ENCODE measurements at places on chromosomes 4 and X.

DNA sequence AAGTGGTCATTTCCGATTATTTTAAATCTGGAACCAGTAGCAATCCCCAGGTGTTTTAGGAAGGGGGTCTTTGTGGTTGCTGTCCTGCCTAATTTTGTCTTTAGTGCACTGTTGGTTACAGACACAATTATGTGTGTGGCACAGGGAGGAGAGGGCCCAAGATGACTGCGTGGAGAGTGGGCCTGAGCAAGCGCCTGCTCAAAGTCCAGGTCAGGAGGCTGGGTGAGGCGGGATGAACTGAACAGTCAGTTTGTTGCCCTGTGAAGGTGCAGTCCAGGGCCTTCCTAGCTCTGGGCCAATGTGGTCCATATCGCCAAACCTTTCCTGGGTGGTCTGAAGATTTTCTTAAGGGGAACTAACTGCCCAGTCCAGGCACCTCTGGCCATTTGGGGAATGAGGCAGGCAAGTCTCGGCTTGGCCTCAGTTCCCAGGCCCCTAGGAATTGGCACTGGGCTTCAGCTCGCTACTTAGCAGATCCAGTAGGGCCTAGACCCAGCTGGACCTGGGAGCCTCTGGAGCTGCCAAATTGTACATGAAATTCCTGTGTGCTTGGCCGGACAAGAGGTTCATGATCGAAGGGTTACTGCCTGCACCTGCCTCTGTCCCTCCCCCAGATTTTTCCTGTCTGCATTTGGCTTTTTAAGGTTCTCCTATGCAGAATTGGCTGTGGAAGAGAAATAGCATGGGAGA, 47.6 kb downstream of the ANAPC4 start:
- no peak for DNase-seq

DNA sequence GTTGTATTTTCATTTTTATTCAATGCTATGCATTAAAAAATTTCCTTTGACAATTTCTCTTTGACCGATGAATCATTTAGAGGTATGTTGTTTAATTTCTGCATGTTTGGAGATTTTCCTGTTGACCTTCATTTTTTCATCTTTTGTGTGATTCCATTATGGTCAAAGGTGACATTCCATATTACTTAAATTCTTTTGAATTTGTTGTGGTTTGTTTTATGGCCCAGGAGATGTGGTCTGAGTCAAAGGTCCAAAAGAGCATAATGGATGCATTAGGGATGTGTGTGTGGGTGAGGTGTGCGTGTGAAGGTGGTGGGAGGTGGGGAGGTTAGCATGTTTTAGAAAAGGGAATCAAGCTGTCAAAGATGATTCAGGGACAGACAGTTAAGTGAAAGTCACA, 76.0 kb upstream of the GIMD1 start:
- no peak for DNase-seq

DNA sequence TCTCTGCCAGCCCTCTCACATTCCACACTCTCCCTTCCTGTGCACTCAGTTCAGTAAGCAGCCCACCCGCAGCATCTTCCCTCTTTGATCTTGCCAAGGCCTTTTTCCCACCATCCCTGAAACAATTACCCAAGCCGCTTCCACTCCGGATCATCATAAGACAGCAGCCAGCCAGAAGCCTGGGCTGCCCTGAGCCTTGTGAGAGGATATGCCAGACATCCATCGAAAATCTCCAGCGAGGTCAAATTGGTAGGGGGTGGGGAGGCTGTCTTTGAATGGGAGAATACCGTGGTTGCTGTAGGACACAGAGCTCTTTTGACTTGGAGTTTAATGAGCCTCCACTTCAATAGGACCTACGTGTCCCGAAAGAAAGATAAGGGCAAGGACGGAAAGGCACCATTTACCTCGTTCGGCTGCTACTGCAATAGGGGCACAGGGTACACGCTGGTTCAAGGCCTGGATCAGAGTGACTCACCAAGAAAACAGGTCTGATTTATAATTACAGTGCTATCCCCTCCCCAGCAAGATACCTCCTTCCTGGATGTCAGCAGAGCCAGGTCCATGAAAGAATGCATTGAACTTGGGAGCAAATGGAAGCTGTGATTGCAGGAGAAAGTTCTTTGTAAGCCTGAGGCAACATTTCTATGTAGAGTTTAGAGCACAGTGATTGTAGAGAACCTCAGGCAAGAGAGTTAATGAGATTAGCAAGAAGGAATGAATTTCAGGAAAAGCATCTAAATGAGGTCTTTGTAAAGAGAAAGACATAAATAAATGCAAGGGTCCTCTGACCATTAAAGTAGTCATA, 39.5 kb downstream of the AMOT start:
- no peak for DNase-seq

DNA sequence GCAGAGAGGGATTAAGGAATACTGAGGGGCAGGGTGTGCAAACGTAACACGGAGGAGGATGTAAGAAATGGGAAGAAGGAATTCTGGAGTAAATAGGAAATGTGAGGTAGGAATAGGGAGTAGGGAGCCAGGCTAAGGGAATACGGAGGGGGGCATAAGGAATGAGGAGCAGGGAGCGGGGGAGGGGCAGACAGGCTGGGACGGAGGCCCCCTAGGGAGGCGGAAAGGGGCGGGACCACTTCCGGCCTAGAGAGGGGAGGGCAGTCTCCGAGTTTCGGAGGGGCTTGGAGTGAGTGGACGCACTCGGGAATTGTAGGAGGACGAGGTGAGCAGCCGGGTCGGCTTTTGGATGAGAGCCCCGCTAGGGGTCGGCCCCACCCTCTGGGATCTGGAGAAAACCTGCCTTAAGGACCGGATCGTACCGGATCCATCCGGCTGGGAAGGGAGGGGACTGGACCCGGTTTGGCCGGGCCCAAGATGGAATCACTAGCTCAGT, 612 bp downstream of the MAGED2 start:
- DNase-seq, result no peak

DNA sequence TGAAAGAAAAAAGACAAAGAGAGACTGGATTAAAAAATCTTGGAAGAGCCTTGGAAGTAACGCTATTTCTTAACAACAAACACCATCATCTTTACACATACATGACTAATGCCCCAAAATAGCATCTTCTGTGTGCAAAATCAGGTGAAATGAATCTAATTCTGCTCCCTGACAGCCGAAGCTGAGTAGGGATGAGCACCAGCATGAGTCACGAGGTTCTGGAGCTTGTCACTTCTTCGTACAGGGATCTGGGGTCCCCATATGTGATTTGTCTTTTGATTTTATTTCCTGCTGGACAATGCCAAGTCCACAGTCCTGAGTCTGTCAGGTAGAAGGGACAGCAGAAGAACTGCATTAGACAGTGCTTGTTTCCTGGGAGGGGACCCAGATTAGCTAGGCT, 55.9 kb downstream of the OSTC start:
- no peak for DNase-seq

- DNase-seq, result no peak
These were observed 25.7 kb downstream of the SGMS2 start for GRCh38 chr4:107850438-107850837.

GRCh38 chr4:47367761-47368160, 95.7 kb downstream of the COMMD8 start:
- DNase-seq, result no peak

GRCh38 chrX:36543499-36543898, 464.7 kb upstream of the FAM47C start:
- DNase-seq, result no peak

- DNase-seq, result no peak
These were observed 1225.9 kb downstream of the PCDH18 start for GRCh38 chr4:136306361-136306760.

- no peak for DNase-seq
These were observed 28.2 kb upstream of the SPARCL1 start for GRCh38 chr4:87557348-87557747.

GRCh38 chr4:66475596-66475995, 805.3 kb upstream of the EPHA5 start:
- DNase-seq, result no peak

DNA sequence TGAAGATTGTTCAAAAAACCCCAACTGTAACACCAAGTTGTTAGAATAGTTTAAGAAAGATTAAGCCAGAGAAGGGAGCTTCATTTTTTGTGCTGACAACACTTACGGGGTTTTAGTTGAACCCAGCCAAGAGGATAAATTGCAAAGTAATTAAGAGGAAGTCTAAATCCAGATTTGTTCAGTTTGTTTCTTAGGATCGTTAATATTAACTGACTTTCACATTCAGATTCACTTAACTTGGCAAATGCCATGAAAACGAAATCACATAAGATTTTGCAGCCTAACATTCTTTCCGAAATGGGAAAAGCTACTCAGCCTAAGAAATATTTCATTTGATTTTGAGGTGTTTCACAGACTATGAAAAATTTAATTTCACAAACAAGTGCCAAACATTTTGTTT, 511.3 kb downstream of the TRIML1 start:
- DNase-seq, result no peak

- DNase-seq, result no peak
These were observed 12.5 kb downstream of the KLHL15 start for GRCh38 chrX:24014388-24015018.

- DNase-seq, result no peak
These were observed 361 bp downstream of the QDPR start for GRCh38 chr4:17511509-17511949.

DNA sequence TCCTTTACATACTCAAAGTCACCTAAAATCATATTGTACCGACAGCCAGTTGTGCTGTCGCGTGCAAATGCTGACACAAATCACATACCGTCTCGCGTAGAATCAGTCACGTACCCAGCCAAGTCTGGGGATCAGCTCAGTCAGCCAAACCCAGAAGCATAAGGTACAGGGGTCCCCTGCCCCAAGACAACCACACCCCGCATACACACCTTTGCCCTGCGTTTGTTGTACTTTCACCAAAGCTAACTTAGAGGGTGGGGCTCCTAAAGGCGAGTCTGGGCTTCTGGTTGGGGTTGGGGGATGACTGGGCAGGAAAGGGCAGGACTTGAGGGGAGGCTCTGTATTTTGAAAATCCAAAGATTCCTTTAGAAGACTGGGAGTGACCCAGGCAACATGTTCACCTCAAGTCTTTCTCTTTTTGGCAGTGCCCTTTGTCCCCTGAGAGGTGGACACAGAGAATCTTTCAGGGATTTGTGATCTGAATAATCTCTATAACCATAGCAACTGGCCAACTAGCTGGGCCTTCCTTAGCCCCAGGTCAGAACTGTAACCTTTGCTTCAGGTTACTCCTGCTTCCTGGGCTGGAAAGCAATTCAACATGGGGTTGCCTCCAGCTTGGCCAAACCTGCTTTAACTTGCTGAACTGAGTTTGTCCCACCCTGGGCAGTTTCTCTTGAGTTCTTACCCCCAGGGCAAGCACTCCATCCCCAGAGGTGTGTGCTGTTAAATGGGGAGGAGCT, 992 bp downstream of the GDPD2 start:
- DNase-seq, result no peak

DNA sequence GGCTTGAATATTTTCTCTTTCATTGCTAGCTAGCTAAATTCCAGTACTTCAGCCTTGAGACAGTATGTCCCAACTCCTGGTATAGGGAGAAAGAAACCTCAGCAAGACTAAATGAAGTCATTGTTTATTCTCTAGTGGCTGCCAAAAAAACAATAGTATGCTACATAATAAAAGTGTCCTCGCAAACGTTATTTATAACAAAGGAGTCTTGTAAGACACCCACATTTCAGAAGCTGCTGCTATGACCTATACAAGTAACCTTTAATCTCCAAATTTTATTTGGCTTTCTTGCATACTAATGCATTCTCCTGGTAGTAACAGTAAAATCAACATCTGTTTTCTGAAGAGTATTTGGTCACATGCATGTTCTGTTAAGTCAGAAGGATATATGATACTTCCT, 28.8 kb downstream of the NEK1 start:
- DNase-seq, result no peak
